Type B pancreatic cell (in vitro differentiated cells): ENCODE measurements at places on chromosomes 7 and 10. TPM values are rescaled to one million over a fixed set of nuclear protein-coding genes. Genes with fewer than 3 reads are reported as not detected.

- no peak overlapping the region for H3K27ac ChIP-seq
- no peaks in the 10 kb centered on the region for H3K4me1 ChIP-seq
- DNase-seq = no peak
- no peaks in the 10 kb centered on the region for H3K36me3 ChIP-seq
Measured at GRCh38 chr7:85887133-85887532, 700.3 kb upstream of the SEMA3D start.

The XPNPEP1 gene
- 50.1 and 76.6 TPM in 2 replicates for total RNA-seq

- H3K27me3 ChIP-seq = peaks cover 17% of the 10 kb centered on the region
- DNase-seq = no peak
- H3K4me1 ChIP-seq = peaks cover 19% of the 10 kb centered on the region
- peak overlapping the region; percentile 3 for H3K4me3 ChIP-seq
- no peaks in the 10 kb centered on the region for H3K36me3 ChIP-seq
Measured at GRCh38 chr7:90111-91063, 102.0 kb upstream of the FAM20C start.

DNA sequence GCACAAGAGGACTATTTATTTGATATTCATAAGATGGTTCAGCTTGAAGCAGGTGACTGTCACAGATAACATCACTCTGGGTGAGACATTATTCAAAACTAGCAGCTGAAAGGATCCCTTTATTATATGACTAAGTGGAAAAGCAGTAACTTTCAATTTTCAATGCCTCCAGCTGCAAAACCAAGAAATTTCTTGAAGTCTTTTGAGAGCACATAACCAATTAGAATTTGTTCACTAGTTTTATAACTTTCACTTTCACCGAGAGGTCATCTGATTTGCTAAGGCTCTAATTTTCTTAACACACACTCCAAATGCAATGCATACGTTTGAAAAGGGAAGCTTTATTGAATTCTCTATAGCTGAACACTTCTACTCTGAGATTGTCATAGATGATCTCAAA, 88.6 kb upstream of the KLF14 start:
- H3K27ac ChIP-seq = no peak overlapping the region
- no peaks in the 10 kb centered on the region for H3K36me3 ChIP-seq
- H3K4me1 ChIP-seq = no peaks in the 10 kb centered on the region
- H3K4me3 ChIP-seq = no peak overlapping the region
- no peak for DNase-seq

The BAZ1B gene
- total RNA-seq = 68.0 and 86.8 TPM in 2 replicates

The PIP gene
- not detected in 2 replicates for total RNA-seq

DNA sequence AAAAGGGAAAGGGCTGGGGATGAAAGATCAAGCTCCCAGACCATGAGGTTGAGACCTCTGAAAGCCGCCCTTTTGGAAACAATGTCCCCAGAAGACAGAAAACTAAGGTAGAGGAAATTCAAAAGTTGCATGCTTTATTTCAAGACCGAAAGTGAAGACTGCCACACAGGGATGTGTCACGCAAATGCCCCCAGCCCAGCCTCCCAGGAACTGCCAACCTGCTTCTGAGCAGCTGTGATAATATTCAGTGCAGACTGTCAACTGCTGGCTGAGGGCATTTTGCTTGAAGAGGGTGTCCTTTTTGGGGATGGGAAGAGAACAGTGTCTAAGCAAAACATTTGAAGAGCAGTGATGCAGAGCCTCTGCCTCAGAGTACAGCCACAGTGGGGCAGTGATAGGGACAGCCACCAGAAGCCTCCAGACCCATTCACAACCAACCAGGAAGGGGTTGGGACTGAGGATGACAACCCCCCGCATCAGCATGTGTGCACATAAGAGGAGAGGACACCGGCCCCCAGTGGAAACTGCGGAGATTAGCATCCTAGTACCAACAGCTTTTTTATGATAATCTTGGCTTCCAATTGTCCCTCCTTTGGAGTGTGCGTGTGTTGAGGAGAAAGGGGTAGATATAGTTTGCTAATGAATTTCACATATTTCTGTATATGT, 34.7 kb upstream of the NFE2L3 start:
- H3K27me3 ChIP-seq = peaks cover 7% of the 10 kb centered on the region
- no peak overlapping the region for H3K27ac ChIP-seq
- no peaks in the 10 kb centered on the region for H3K4me1 ChIP-seq
- H3K36me3 ChIP-seq = no peaks in the 10 kb centered on the region
- H3K4me3 ChIP-seq = no peak overlapping the region
- DNase-seq = no peak

The FGL2 gene
- total RNA-seq = 0.99 and 1.9 TPM in 2 replicates

DNA sequence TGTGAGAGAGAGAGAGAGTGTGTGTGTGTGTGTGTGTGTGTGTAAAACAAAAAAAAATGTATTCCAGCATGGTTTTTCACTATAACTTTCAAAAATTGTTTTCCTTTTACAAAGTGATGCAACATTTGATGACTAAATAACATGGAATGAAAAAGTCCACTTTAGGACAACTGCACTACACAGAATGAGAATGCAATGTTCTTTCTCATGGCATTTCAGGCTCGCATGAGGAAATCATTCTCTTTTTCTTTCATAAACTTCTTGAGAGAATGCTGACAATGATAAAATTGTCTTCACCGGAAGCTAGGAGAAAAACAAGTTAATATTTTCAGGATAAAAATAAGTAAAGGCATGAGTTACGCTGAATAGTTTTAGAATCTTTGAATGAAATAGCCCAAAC, 53.7 kb downstream of the SLC16A12 start:
- peaks cover 20% of the 10 kb centered on the region for H3K4me1 ChIP-seq
- H3K36me3 ChIP-seq = no peaks in the 10 kb centered on the region
- no peaks in the 10 kb centered on the region for H3K27me3 ChIP-seq
- H3K27ac ChIP-seq = peak overlapping the region; percentile 79
- DNase-seq = no peak

DNA sequence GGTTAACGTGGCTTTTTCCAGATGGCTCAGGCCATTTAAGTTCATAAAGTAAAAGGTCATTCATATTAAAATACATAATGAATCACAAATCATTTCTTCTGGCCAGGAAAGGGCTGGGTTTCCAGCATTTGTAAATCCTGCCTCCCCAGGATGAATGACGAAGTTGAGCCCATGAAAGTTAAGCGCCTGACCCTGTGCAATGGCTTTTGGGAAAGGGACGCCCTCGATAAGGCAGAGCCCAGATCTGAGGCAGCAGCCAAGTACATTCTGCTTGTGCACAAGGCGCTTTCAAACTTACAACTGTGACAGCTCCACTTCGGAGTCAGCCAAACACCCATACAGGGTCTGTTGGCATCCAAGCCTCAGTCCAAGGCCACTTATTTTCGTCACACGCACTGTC, 2.8 kb downstream of the GIMAP6 start:
- H3K4me3 ChIP-seq = no peak overlapping the region
- H3K27ac ChIP-seq = no peak overlapping the region
- H3K36me3 ChIP-seq = no peaks in the 10 kb centered on the region
- DNase-seq = no peak

- H3K27ac ChIP-seq = no peak overlapping the region
- DNase-seq = no peak
- no peaks in the 10 kb centered on the region for H3K27me3 ChIP-seq
- no peak overlapping the region for H3K4me3 ChIP-seq
- H3K36me3 ChIP-seq = no peaks in the 10 kb centered on the region
Measured at GRCh38 chr10:8908013-8908412, 853.5 kb downstream of the GATA3 start.

GRCh38 chr10:102621443-102622325, 22.6 kb upstream of the TRIM8 start:
- peaks cover 19% of the 10 kb centered on the region for H3K4me1 ChIP-seq
- H3K27me3 ChIP-seq = no peaks in the 10 kb centered on the region
- H3K36me3 ChIP-seq = no peaks in the 10 kb centered on the region
- H3K27ac ChIP-seq = no peak overlapping the region

- H3K4me3 ChIP-seq = no peak overlapping the region
- DNase-seq = no peak
- peaks cover 6% of the 10 kb centered on the region for H3K27me3 ChIP-seq
- no peak overlapping the region for H3K27ac ChIP-seq
- H3K36me3 ChIP-seq = no peaks in the 10 kb centered on the region
Measured at GRCh38 chr10:71597821-71598498, 121.6 kb downstream of the C10orf105 start.

GRCh38 chr7:112416127-112416526, 34.1 kb upstream of the IFRD1 start:
- H3K27me3 ChIP-seq = no peaks in the 10 kb centered on the region
- no peak overlapping the region for H3K4me3 ChIP-seq
- H3K27ac ChIP-seq = no peak overlapping the region
- peaks cover 12% of the 10 kb centered on the region for H3K4me1 ChIP-seq

- no peak for DNase-seq
- H3K27ac ChIP-seq = no peak overlapping the region
- H3K36me3 ChIP-seq = no peaks in the 10 kb centered on the region
- H3K4me1 ChIP-seq = peaks cover 14% of the 10 kb centered on the region
Measured at GRCh38 chr10:120600871-120601649, 144.0 kb downstream of the PLPP4 start.

GRCh38 chr7:138095972-138096935, 20.0 kb downstream of the AKR1D1 start:
- H3K27ac ChIP-seq = no peak overlapping the region
- no peaks in the 10 kb centered on the region for H3K27me3 ChIP-seq
- no peak for DNase-seq
- no peaks in the 10 kb centered on the region for H3K4me1 ChIP-seq
- no peak overlapping the region for H3K4me3 ChIP-seq

DNA sequence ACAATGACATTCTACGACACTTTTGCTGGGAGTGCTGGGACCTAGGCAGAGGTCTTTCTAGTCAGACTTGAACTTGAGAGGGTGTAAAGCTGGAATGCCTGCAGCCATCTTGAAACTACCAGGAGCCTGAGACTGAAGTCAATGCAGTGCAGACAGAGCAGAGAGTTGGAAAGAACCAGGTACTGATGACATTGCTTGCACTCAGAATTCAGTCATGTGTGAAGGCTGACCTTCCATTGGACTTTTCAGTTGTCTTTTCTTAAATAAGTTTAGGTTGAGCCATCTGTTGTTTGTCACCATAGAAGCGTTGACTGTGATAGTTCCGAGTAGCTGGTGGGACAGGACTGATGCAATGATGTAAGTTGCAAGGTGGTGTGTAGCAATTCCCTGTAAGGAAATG, 3.1 kb upstream of the PLPP4 start:
- no peak for DNase-seq
- peaks cover 24% of the 10 kb centered on the region for H3K4me1 ChIP-seq
- H3K27ac ChIP-seq = no peak overlapping the region
- H3K36me3 ChIP-seq = no peaks in the 10 kb centered on the region
- peaks cover 64% of the 10 kb centered on the region for H3K27me3 ChIP-seq

DNA sequence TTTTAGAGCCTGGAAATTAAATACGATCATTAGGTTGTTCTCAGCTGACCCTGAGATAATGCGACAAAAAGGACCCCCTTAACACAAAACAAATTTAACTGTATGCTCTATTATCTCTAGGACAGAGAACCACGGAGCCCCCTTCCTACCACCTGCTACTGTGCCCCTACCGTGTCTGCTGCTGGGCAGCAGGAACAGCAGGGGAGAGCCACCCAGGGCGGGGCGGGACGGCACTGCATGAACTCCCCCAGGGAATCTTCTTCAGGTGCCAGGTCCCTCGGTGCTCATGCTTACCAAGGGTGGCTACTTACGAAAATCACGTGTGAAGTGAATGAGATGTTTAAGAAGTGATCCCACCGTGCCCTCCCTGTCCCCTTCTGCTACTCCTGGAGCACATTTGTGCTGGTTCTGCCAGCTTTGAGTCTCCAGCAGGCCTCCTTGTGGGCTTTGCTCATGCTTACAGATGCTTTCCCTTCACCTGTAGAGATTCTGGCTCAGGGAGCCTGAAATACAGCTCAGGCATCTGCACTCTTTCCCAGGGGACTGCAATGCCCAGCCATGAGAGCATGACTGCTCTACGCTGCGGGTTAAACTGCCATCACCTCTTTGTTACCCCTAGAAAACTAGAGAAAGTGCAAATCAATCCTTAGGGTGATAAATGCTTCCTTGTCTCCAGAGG, 59.9 kb downstream of the MRPL32 start:
- H3K4me1 ChIP-seq = no peaks in the 10 kb centered on the region
- H3K36me3 ChIP-seq = no peaks in the 10 kb centered on the region
- no peak overlapping the region for H3K4me3 ChIP-seq
- no peak for DNase-seq
- no peak overlapping the region for H3K27ac ChIP-seq
- peaks cover 25% of the 10 kb centered on the region for H3K27me3 ChIP-seq
